CD4-positive, alpha-beta T cell treated with Interferon alpha-2 for 1 hour (primary cell): ENCODE measurements at places on chromosomes 12 and 14.

DNA sequence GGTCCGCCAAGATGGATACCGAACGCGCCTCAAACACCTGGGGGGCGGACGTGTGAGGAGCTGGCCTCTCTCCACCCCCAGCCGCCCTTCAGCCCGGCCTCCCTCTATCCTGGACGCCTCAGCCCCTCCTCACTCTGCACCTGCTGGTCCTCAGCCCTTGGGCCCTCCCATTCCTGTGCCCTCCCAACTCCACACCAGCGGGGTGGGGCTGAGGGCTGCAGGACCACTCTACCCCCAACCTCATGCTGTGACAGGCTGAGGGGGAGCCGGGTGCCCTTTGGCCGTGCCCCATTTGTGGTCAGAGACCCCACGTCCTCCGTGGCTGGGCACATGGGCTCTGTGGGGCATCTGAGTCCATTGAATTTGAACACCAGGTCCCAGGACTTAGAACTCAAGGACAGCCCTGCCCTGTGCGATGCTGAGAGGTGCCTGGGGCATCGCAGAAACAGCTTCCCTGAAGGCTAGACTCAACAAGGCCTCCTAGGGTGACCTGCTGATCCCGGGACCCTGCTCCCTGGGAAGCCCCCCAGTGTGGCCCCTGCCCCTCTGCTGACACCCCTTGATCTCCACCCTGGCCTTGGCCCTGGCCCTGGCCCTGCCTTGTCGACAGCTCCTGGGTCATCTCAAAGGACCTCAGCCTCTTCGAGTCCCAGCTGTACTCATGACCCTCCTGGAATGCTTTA lies 82.0 kb upstream of the SFSWAP start:
- DNase-seq: no peak

DNA sequence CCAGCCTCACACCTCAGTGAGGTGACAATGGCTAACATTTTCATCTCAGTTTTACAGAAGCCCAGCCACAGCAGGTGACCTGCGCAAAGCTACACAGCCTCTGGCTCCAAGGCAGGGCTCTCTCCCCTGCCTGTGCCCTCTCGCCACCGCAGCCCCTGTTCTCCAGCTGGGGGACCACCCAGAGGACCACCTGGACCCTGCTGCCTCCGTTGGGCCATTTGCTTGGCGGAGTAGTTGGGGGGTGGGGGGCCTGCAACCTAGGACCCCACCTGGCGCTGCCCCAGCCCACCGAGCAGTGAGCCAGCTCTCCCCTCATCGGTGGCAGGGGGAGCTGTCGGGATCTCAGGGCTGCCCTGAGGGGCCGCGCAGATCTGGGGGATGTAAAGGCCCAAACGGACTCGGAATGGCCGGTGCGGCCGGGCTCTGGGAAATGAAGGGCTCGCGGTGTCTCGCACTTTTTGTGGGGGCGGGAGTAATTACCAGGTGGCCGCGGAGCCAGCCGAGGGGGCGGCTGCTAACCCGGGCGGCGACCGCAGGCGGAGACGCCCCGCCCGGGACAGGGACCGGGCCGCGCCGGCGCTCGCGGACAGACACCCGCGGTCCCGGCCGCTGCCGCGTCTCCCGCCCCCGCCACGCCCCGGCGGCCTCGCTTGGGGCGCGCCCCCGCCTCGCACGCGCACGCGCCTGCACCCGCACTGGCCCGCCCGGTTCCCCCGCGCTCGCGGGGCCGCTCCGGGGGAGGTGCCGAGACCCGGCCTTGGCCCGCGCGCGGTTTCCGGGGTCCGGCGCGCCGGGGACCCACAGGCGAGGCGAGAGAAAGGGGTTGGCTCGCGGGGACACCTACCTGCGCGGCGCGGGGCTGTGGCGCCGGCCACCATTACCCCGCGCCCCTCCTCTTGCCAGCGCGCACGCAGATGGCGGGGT lies 8.6 kb upstream of the GPR68 start:
- DNase-seq: peak; percentile 71

DNA sequence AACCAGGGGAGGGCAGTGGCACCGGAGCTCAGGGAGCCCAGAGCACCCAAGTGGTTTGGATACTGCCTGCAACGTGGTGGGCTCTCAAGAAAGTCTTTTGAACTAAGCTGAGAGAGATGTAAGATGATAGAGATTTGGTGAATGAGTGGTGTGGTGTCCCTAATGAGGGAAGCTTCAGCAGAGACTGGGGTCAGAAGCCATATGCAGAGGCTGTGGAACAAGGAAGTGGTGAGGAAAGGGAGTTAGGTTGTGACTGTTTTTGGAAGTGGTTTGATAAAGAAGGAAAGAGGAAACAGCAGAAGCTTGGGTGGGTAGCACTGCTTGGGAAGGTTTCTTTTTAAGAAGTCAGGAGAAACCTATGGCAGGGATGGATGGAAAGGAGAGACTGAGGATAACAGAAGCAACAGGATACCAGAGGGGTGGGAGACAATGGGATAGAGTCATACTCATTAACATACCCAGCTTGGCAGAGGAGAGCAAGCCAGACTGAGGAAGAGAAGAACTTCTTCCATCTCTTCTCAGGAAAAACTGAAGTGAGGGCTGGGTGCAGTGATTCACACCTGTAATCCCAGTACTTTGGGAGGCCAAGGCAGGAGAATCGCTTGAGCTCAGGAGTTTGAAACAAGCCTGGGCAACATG lies 24.1 kb downstream of the SLC4A8 start:
- no peak for DNase-seq

DNA sequence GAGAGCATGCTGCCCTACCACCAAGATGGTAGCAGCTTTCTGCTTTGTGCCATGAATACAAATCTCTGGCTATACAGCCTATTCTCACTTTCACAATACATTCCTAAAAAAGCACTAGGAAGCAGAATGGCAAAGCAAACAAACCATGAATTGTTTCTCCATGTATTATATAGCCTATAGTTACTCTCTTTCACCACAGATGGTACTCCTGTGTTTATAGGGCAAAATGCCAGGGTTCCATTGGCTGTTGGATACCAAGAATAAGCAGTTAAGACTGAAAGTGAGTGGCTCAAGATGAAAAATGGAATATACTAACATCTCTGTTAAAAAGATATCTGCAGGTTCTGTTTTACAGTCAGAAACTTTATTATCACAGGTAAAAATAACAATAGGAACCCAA lies 11.1 kb downstream of the ARF3 start:
- DNase-seq: no peak

- peak; percentile 11 for DNase-seq
Observed at GRCh38 chr12:66352197-66352596, 49.9 kb downstream of the HELB start.

GRCh38 chr14:76245097-76245496 lies 93.4 kb downstream of the GPATCH2L start:
- DNase-seq: no peak

DNA sequence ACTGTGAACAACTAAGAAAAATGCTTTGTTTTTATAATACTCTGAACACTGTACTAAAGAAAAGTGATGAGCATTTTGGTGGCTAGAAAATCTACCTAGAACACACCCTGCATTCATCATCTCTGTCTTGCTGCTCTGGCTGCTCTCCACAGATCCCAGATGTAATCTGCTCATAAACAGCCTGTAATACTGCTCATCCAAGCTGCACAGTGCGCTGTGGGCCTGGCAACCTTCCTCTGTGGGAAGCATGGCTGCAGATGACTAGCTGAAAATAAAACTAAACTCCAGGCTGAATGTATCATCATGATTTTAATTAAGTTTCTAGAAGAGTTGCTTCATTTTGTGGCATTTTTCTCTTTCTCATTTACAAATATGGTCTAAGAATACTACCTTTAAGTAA lies 200.7 kb downstream of the SLC2A13 start:
- no peak for DNase-seq

DNA sequence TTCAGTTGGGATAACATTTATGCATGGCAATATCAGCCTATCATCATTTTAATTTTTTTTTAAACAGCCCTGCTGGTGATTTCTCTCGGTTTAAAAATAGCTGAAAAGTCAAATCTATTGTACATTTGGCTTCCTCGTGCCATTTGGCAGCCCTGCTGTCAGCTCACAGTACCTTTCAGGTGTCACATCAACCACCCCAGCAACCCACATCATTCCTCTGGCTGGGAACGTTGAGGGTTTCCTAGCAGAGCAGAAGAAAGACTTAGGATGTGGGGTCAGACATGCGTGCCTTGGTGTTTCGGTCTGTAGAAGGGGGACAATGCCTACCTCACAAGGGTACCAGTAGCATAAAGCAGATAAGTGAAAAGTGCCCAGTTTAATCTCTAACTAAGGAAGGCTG lies 15.8 kb downstream of the PEBP1 start:
- no peak for DNase-seq

GRCh38 chr12:132522592-132523380 lies 32.8 kb downstream of the FBRSL1 start:
- no peak for DNase-seq

- no peak for DNase-seq
Observed at GRCh38 chr12:117494833-117495655, 133.6 kb upstream of the NOS1 start.

GRCh38 chr12:115962216-115962615 lies 315.3 kb downstream of the MED13L start:
- no peak for DNase-seq

- no peak for DNase-seq
Observed at GRCh38 chr12:91577586-91578539, 395.2 kb upstream of the DCN start.

DNA sequence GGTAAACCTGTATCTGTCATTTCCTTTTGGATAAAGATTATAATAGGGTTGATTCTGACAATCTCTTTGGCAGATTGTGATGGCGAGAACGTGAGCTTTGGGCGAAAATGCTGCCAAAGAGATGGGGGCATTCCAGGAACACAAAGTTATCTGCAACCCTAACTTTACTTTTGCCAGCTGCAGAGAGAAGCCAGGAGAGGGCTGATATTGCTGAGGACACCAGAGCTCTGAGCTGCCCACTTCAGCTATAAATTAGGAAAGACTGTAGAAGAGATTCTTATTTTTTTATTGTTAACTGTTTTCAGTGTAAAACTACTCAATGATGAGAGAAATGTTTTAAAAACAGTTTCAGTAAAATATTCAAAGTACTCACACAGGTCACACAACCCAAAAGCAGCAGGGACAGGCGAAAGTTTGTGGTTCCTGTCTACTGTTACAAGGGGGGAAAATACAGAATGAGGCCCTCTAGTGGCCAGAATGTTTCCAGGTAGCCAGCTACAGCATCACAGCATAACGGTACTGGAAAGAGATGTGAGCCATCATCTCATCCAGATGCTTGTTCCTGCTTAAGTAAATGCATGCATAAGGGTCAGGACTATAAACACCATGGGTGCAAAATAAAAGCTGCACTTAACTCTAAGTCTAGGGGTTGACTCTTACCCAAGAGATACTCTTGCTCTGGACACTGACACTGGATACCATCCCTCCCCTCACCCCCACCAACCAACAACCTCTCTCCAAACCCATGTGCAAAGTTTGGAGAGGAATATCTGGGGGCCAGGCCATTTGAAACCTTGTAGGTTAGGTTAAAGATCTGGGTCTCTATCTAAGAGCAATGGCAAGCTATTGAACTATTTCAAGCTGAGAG lies 498.4 kb downstream of the RMST start:
- DNase-seq: no peak

- DNase-seq: no peak
Observed at GRCh38 chr12:103827911-103828391, 13.1 kb downstream of the NT5DC3 start.

GRCh38 chr14:104604458-104605449 lies at the start of gene TMEM179:
TSS of gene TMEM179 (minus strand) at chr14:104604772. CDS start at chr14:104604741, 31 bp downstream.
- DNase-seq: no peak

DNA sequence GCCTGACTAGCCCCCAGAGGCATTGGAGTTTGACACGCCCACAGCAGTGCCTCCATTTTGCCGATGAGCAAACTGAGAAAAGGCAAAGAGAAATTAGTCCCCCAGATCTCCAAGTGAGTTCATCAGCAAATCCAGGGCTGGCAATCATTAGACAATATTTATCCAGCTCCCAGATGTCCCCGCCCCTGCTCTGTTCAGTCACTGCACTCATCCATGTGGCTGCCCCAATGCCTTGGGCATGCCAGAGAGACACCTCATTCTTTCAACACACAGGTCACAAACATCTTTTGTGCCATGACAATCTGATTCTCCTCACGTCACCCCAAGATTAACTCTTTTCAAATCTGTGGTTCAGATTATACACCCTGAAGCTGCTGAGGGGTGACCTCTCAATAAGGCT lies 43.5 kb downstream of the DPF3 start:
- no peak for DNase-seq

- no peak for DNase-seq
Observed at GRCh38 chr12:109758426-109759420, 45.1 kb downstream of the FAM222A start.

DNA sequence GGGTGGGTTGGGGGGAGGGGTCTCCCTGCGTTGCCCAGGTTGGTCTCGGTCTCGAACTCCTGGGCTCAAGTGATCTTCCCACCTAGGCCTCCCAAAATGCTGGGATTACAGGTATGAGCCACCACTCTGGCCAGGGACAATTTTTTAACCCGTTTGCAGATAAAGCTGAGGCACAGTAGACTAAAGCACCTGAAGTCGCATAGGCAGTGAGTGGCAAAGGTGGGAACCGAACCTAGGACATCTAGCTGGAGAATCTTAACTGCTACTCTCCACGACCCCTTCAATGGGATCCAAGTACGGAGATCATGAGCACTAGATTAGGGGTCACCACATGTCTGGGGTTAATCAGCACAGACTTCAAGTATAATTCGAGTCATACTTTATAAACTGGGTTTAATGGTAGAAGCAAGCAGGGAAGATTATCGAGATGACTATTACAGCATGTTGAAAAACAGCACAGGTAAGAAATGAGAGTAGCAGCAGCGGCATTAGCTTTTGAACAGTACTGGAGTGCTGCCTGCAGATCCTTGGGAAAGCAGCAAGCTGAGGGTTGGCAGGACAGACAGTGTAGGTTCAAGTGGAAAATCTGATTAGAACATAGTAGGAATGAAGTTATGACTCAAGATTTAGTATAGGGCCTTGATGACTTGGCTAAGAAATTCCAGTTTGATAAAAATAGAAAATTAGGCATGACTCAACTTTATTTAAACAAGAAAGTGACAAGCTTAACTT lies 23.9 kb downstream of the NID2 start:
- DNase-seq: no peak

DNA sequence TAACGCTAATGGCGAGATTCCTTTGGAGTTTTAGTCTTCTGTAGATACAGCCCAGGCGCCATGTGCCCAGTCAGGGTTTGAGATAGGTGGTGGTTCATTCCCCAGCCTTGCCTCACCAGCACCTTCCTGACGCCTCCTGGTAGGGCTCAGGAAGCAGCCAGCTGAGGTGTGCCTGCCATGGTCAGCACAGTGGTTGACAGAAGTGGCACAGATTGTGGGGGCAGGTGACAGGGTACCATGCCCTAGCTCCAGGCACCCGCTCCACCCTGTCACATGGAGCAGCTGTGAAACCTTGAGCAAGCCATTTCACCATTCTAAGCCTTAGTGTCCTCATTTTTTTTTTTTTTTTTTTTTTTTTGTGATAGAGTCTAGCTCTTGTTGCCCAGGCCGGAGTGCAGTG lies 45.6 kb downstream of the EVL start:
- no peak for DNase-seq
